ENCODE measurements at places on chromosomes 3 and 15. TPM values are rescaled to one million over a fixed set of nuclear protein-coding genes. Genes with fewer than 3 reads are reported as not detected.

Gene CHL1
- 13.7 TPM for polyA plus RNA-seq

Gene ATP13A4
- polyA plus RNA-seq, result 1.1 TPM

Gene SCAP
- polyA plus RNA-seq, result 77.9 TPM

Gene PROS1
- polyA plus RNA-seq, result 38.0 TPM

Gene LRRIQ4
- 0.16 TPM for polyA plus RNA-seq

Gene DNASE1L3
- 4.3 TPM for polyA plus RNA-seq

Gene TTLL13
- polyA plus RNA-seq, result 0.19 TPM

Gene REC114
- polyA plus RNA-seq, result not detected

Gene TMC3
- 0.20 TPM for polyA plus RNA-seq

Gene FBXL22
- 1.8 TPM for polyA plus RNA-seq

Gene VGLL3
- 4.0 TPM for polyA plus RNA-seq

Gene EPHB3
- 29.6 TPM for polyA plus RNA-seq

Gene NFKBIZ
- polyA plus RNA-seq, result 10.9 TPM

Gene AHSG
- polyA plus RNA-seq, result 0.38 TPM

Gene WDR76
- polyA plus RNA-seq, result 13.4 TPM

Gene CCNB2
- polyA plus RNA-seq, result 39.9 TPM

Gene TMEM212
- not detected for polyA plus RNA-seq

Gene CSTA
- polyA plus RNA-seq, result 0.62 TPM

Gene DAZL
- polyA plus RNA-seq, result not detected

Gene COLQ
- polyA plus RNA-seq, result 6.3 TPM

Gene NANOGP8
- polyA plus RNA-seq, result 0.21 TPM

Gene PATL2
- polyA plus RNA-seq, result 0.76 TPM

Gene FEZF2
- not detected for polyA plus RNA-seq

Gene TAGLN3
- polyA plus RNA-seq, result 2.2 TPM

Gene SI
- not detected for polyA plus RNA-seq

Gene KLHL6
- 1.3 TPM for polyA plus RNA-seq

Gene LINGO1
- 15.8 TPM for polyA plus RNA-seq

Gene PP2D1
- 0.29 TPM for polyA plus RNA-seq

Gene ZPLD1
- 0.85 TPM for polyA plus RNA-seq

Gene TPRG1
- polyA plus RNA-seq, result 0.22 TPM

Gene PRR23E
- not detected for polyA plus RNA-seq

Gene CCPG1
- polyA plus RNA-seq, result 63.4 TPM

Gene CCDC54
- 0.10 TPM for polyA plus RNA-seq

Gene ALDH1A3
- polyA plus RNA-seq, result 5.7 TPM

Gene UBA5
- polyA plus RNA-seq, result 74.2 TPM

Gene FAM3D
- polyA plus RNA-seq, result 1.8 TPM

Gene SCG5
- polyA plus RNA-seq, result 23.5 TPM

Data from right renal pelvis (tissue), 4 donors.